SK-MEL-5 (cell line): ENCODE measurements at places on chromosomes 2 and 18.

- no peak for DNase-seq
These were observed 537.2 kb upstream of the DCC start for GRCh38 chr18:51802569-51803428.

DNA sequence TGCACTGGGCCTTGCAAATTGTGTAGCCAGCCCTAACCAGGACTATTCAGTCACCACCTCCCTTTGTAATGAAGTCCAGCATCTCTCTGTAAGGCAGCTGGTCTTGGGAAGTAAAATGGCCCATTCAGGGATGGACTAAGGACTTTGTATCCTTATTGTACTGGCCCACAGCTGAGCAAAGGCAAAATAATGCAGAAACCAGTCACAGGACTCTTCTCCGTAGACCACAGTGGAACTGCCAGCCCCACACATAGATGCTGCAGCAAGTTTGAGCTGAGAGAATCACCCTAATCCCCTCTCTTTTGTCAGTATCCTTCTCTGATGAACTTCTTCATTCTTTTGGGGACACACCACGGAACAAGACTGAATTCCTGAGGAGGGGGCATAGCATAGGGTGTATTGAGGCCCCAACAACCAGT lies 73.6 kb upstream of the RTN4 start:
- DNase-seq = no peak

DNA sequence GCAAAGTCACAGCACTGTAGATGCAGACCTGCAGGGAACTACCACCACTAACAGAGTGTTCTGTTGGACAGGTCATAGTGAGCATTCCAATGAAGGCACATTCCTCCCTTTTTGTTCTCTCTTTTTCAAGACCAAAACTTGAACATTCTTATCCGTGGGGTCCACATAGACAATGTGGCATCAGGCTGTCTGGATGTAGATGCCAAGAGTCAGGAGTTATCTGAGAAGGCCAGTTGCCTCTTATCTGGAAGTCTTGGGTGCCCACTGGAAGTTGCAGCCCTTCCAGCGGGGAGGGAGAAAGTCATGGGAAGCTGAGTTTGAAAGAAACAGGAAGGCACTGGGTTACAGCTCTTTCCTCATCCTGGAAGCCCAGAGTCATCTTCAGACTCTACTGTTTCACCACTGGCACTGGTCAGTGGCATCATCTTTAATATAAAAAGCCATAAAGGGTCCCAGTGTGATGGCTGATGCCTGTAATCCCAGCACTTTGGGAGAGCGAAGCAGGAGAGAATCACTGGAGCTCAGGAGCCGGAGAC lies 61.4 kb downstream of the FAM161A start:
- no peak for DNase-seq

GRCh38 chr2:214465363-214466146 lies 54.7 kb downstream of the VWC2L start:
- DNase-seq = no peak

DNA sequence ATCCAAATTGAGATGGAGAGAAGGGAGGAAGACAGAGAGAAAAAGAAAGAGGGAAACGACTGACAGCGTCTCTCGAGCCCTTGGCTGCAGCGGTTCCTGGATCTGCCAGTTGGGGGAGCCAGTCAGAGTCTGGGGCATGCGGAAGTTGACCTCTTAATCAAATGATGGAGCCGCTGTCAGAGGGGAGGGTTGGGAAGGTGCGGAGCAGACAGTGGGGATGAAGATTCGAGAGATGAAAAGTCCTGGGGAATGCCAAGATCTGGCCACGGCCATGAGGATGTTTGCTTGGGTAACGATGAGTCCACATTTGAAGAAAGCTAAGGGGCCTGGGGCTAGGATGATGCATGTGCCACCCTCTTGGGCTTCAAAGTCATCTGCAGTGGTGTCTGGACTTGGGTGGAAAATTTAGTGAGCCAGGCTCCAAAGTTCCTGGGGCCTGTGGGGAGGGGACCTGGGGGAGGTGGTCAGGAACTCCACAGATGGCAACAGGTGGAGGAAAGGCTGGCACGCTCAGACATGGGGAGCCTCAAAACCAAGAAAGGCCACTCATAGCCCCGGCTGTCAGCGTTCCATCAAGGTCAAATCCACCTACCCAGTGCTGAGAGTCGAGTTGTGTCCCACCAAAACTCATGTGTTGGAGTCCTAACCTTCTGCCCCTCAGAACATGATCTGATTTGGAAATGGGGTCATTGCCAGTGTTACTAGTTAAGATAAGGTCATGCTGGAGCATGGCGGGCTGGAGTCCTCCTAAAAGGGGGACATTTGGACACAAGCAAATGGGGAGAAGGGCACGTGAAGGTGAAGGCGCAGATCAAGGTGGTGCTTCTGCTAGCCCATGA lies 200.1 kb downstream of the NDUFA10 start:
- DNase-seq = no peak

- peak; percentile 37 for DNase-seq
These were observed 8.8 kb downstream of the SIGLEC15 start for GRCh38 chr18:45834306-45834705.

DNA sequence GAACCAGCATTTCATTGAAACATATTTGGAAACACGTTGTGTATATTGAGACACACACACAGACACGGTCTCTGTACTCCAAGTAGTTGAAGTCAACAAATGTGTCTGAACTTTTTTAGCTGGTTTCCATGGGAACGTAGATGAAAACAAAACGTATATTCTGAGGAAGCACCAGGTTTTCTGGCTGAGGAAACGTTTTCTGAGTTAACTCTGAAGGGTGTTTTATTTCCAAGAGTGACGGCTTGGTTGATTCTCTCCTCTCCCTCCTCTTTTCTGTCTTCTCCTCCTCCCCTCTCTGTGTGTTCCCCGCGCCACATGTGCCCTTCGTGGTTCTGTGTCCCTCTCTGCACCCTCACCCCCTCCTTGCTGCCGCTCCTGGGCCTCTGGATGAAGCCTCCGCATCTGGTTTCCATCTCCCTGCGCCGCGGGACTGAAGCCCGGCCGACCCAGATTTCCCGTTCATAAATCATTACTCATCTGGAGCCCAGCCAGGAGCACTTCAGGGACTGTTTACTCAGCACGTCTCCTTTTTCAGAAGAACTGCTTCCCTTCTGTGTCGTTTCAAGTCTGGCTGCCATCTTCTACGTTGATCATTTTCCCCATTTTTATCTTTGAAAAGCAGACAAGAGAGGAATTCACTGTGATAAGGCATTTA lies 122.7 kb downstream of the COL6A3 start:
- DNase-seq = peak; percentile 46

DNA sequence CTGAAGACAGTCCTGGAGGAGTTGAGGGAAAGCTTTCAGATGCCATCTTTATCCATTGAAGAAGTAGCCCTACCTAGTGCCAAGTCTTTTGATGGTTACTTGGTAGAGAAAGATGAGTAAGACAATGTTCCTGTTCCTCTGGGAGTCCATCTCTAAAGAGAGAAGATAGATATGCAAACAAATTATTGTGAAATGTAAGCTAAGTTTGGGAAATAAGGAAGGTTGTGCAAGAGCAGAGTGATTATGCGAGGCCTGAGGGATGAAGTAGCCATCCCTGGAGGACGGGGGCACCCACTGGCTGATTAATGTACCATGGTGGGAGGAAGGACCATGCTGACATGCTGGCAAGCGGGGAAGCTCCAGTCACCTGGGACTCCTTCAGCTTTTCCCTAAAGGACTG lies 994 bp upstream of the DTNA start:
- DNase-seq = no peak
